ENCODE measurements at places on chromosomes 4 and X.
A peak's percentile ranks its signal among the peaks of the same experiment; 100 is the strongest.

DNA sequence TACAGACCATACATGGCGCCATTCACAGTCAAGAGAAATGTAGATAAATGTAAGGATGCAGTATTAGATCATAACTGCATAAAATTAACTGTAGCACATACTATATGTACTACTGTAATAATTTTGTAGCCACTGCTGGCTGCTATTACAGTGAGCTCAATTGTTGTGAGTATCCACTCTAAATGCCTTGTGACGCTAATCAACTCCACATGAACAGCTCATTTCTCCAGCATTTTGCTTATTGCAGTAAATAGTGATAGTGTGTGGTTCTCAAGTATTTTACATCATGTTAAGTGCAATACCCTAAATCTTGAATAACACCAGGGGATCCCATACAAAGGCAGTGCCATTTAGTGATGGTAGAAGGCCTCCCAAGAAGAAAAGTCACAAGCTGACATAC is 21.2 kb downstream of the FGFBP1 start:
- no peak for DNase-seq

GRCh38 chr4:25320773-25321172 is 8.2 kb downstream of the ZCCHC4 start:
- no peak for DNase-seq

GRCh38 chr4:154595807-154596206 is 5.3 kb upstream of the FGA start:
- DNase-seq: no peak

DNA sequence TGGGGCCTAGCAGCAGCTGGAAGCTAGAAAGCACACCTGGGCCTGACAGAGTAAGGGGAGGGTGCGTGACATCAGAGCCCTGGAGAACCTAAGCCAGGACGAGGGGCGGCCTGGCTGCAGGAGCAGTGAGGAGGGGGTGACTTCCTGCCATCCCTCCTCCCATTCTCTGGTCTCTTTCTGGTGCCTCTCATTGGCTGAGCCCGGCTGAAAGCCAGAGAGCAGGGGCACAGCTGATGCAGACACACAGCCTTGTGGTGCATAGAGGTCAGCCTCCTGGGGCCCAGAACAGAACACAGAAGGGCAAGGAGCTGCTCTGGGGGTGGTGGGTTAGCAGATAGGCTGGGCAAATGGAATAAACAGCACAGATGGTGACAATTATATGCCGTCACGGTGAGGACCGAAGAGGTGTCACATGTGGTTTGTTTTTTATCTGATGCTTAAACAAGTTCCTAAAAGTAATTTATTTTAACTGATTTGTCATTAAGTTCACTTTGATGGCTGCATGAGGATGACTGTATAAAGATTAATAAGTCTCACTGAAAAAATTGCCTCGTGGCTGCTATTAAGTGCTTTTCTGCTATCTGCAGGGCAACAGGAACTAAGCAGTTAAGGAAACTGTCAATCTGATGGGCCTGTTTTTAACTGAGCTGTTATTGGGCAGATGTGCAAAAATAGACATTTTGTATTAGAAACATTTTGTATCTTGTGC is 102.0 kb downstream of the FNIP2 start:
- DNase-seq: no peak

- peak; percentile 88 for DNase-seq
These were observed 17.8 kb downstream of the HSD17B13 start for GRCh38 chr4:87304745-87305432.

- no peak for DNase-seq
These were observed 22.1 kb downstream of the TMEM131L start for GRCh38 chr4:153488006-153488891.
